ENCODE measurements at places on chromosomes 5 and 9.

- no peak for DNase-seq
Measured at GRCh38 chr9:116891424-116891823, 204.3 kb downstream of the TRIM32 start.

- no peak for DNase-seq
Measured at GRCh38 chr9:74573640-74574191, 76.6 kb downstream of the RORB start.

- DNase-seq: no peak
Measured at GRCh38 chr9:131525643-131526565, 5.2 kb downstream of the UCK1 start.

- DNase-seq: no peak
Measured at GRCh38 chr5:135056316-135057030, 22.4 kb upstream of the PITX1 start.

GRCh38 chr5:33837301-33837700 is 54.5 kb downstream of the ADAMTS12 start:
- DNase-seq: no peak

- DNase-seq: no peak
Measured at GRCh38 chr5:57937501-57938173, 455.0 kb upstream of the ACTBL2 start.

- no peak for DNase-seq
Measured at GRCh38 chr5:88683506-88684135, 199.4 kb downstream of the MEF2C start.

GRCh38 chr9:20030221-20030620 is 241.4 kb upstream of the SLC24A2 start:
- DNase-seq: no peak

Data from CD4-positive, CD25-positive, alpha-beta regulatory T cell (primary cell).